Subcutaneous preadipocyte (primary cell): ENCODE measurements at places on chromosomes 7 and 10. TPM values are rescaled to one million over a fixed set of nuclear protein-coding genes. Genes with fewer than 3 reads are reported as not detected.

The ADCY1 gene
- 1.1 and 2.7 TPM in 2 replicates for total RNA-seq

The PRR15 gene
- under 0.01 TPM in 1 of 2 replicates, not detected in the other for total RNA-seq

The TAS2R41 gene
- total RNA-seq = not detected in 2 replicates

The GJD4 gene
- not detected in 2 replicates for total RNA-seq

The CHAT gene
- not detected in 2 replicates for total RNA-seq

The MSMB gene
- total RNA-seq = not detected in 2 replicates

The DENND11 gene
- 4.8 and 6.3 TPM in 2 replicates for total RNA-seq

The GLCCI1 gene
- 3.1 and 6.2 TPM in 2 replicates for total RNA-seq

The MINDY4 gene
- total RNA-seq = 14.7 and 17.0 TPM in 2 replicates

The SEPTIN7 gene
- 124 and 127 TPM in 2 replicates for total RNA-seq

The GBX1 gene
- total RNA-seq = not detected in 2 replicates

The FOXI2 gene
- total RNA-seq = not detected in 2 replicates

The TRIM73 gene
- total RNA-seq = 0.20 and 1.5 TPM in 2 replicates

The CAMK1D gene
- 2.3 and 3.7 TPM in 2 replicates for total RNA-seq

The PRRT4 gene
- total RNA-seq = under 0.01 TPM in 1 of 2 replicates, not detected in the other

The DDC gene
- total RNA-seq = not detected in 2 replicates

The C7orf57 gene
- not detected in 2 replicates for total RNA-seq

The GPR158 gene
- 0.20 and 0.37 TPM in 2 replicates for total RNA-seq

The CHST12 gene
- 1.8 and 2.7 TPM in 2 replicates for total RNA-seq

The IKZF1 gene
- not detected in 2 replicates for total RNA-seq

The CSGALNACT2 gene
- 8.5 and 11.7 TPM in 2 replicates for total RNA-seq

The CEP55 gene
- 30.5 and 43.0 TPM in 2 replicates for total RNA-seq

The GPRIN2 gene
- not detected in 2 replicates for total RNA-seq

The ZSWIM8 gene
- 47.8 and 55.3 TPM in 2 replicates for total RNA-seq

The ADAM22 gene
- 0.73 and 0.98 TPM in 2 replicates for total RNA-seq

The IFIT1B gene
- total RNA-seq = not detected in 2 replicates

The JCAD gene
- total RNA-seq = 2.7 and 5.5 TPM in 2 replicates

The GCK gene
- total RNA-seq = 0.73 and 1.6 TPM in 2 replicates

The WIPF3 gene
- total RNA-seq = not detected in 2 replicates

The ZNF727 gene
- total RNA-seq = 0.39 and 1.8 TPM in 2 replicates

The GNAT3 gene
- total RNA-seq = not detected in 2 replicates

The EGR2 gene
- total RNA-seq = under 0.01 and 0.20 TPM in 2 replicates

The FGF8 gene
- not detected in 2 replicates for total RNA-seq

The FRAT2 gene
- 6.5 and 6.6 TPM in 2 replicates for total RNA-seq

The AGBL3 gene
- total RNA-seq = 0.73 and 0.78 TPM in 2 replicates

The ARMC3 gene
- not detected in 2 replicates for total RNA-seq

The AGK gene
- 32.3 and 35.0 TPM in 2 replicates for total RNA-seq

The COBL gene
- total RNA-seq = under 0.01 TPM in 1 of 2 replicates, not detected in the other

The HPSE2 gene
- under 0.01 TPM in 2 replicates for total RNA-seq

The HOXA10 gene
- total RNA-seq = 9.9 and 11.3 TPM in 2 replicates

The GATA3 gene
- not detected in 2 replicates for total RNA-seq

The SSC4D gene
- total RNA-seq = 0.39 and 1.1 TPM in 2 replicates

The ADIRF gene
- total RNA-seq = 35.2 and 51.1 TPM in 2 replicates

The SPDYE11 gene
- not detected in 2 replicates for total RNA-seq

The ANKRD22 gene
- total RNA-seq = not detected in 2 replicates

The GRB10 gene
- total RNA-seq = 35.4 and 37.8 TPM in 2 replicates

The STAMBPL1 gene
- total RNA-seq = 33.4 and 45.9 TPM in 2 replicates

The PILRA gene
- under 0.01 and 0.39 TPM in 2 replicates for total RNA-seq

The IL6 gene
- total RNA-seq = 1.1 and 1.2 TPM in 2 replicates

The PNLIP gene
- not detected in 2 replicates for total RNA-seq

The SHOC2 gene
- total RNA-seq = 33.4 and 36.0 TPM in 2 replicates
